Right atrium auricular region (tissue), 2 donors: ENCODE measurements at places on chromosomes 12 and 14.

DNA sequence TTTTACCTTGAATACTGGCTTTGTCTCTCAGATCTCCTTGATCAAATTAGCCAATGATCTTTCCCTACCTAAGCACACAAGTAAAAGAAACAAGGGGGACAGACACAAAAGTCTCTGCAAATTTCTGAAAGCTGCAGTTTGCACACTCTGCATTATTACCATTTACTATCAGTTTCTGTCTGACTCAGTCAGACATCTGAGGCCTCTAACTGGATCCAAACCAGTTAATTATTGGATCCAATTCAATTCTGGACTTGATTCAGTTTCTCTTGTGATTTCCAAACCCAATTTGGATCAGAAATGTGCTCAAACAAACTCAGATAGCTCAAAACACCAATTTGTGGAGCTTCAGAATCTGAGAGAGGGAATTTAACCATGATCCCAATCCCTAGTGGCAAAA lies 16.6 kb downstream of the SSTR1 start:
- DNase-seq = no peak
- no peaks in the 10 kb centered on the region for H3K27me3 ChIP-seq
- H3K4me1 ChIP-seq = no peaks in the 10 kb centered on the region
- H3K36me3 ChIP-seq = no peaks in the 10 kb centered on the region

GRCh38 chr12:4445156-4446101 lies at the start of gene FGF6:
Gene FGF6 (minus strand): TSS chr12:4445815. CDS start chr12:4445570, 245 bp downstream.
- H3K36me3 ChIP-seq = no peaks in the 10 kb centered on the region
- H3K27ac ChIP-seq = no peak within 1 kb of the TSS
- no peaks in the 10 kb centered on the region for H3K4me1 ChIP-seq
- H3K4me3 ChIP-seq = no peak within 1 kb of the TSS

DNA sequence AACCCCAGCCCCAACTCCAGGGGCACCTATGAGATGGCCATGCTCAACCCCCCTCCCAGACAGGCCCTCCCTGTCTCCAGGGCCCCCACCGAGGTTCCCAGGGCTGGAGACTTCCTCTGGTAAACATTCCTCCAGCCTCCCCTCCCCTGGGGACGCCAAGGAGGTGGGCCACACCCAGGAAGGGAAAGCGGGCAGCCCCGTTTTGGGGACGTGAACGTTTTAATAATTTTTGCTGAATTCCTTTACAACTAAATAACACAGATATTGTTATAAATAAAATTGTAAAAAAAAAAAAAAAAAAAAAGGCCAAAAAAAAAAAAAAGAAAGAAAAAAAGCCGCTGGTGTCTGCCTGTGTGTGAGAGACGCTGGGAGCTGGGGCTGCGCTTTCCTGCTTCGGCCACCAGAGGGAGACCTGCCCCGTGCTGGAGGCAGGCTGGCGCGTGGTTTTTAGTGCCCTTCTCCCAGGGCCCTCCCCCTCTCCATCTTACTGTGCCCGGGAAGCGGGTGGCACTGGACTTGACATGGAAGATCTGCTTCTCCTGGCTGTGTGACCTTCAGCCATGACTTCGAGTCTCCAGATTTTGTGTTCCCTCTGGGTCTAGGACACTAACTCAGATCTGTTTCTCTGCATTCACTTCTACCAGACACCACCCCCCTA lies 3.4 kb upstream of the NXPH4 start:
- H3K4me3 ChIP-seq = no peak overlapping the region
- peaks cover 23% of the 10 kb centered on the region for H3K36me3 ChIP-seq
- DNase-seq = peak; percentile 90
- H3K27ac ChIP-seq = peak overlapping the region; percentile 51
- H3K4me1 ChIP-seq = no peaks in the 10 kb centered on the region

- H3K4me1 ChIP-seq = peaks cover 16% of the 10 kb centered on the region
- H3K27ac ChIP-seq = no peak overlapping the region
- no peaks in the 10 kb centered on the region for H3K27me3 ChIP-seq
Measured at GRCh38 chr12:121456551-121456950, 56.6 kb downstream of the RNF34 start.

DNA sequence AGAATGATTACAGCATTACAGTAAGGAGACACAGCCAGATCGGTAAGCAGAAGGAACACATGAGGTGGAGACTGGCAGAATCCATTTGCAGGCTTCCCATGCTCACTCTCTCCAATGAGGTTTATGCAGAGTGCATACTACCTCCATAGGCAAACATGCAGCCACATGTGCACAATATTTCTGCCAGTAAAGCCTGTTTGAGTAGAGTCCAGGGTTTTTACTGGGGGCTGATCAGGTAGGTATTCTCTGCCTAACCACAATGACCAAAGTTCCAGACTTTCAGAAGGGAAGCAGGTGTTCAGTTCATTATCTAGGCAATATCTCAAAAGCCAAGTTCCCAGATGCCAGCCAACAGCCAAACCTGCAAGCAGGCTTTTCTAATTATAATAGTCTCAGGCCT lies 31.1 kb downstream of the INTS13 start:
- H3K36me3 ChIP-seq = peaks cover 23% of the 10 kb centered on the region
- no peak overlapping the region for H3K4me3 ChIP-seq
- H3K4me1 ChIP-seq = no peaks in the 10 kb centered on the region
- no peaks in the 10 kb centered on the region for H3K27me3 ChIP-seq

DNA sequence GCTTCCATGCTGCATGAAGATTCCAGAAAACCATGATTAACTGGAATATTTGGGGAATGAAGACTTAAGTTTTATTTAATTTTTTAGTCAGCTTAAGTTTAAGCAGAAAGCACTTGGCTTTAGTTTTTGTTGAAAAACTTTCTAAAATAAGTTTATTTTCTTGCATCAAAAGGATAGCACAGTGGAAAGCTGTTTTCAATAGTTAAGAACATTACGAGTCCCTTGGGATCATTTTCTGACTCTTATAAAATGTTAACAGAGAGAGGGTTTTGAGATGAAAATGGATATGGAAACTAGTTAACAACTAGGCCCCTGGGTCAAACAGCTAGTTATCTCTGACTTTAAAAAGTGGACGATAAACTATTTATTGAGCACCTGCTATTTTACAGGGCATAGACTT lies 181.9 kb upstream of the SLC38A2 start:
- H3K36me3 ChIP-seq = no peaks in the 10 kb centered on the region
- H3K27me3 ChIP-seq = no peaks in the 10 kb centered on the region
- DNase-seq = no peak
- H3K27ac ChIP-seq = peak overlapping the region; percentile 77
- H3K4me1 ChIP-seq = no peaks in the 10 kb centered on the region

DNA sequence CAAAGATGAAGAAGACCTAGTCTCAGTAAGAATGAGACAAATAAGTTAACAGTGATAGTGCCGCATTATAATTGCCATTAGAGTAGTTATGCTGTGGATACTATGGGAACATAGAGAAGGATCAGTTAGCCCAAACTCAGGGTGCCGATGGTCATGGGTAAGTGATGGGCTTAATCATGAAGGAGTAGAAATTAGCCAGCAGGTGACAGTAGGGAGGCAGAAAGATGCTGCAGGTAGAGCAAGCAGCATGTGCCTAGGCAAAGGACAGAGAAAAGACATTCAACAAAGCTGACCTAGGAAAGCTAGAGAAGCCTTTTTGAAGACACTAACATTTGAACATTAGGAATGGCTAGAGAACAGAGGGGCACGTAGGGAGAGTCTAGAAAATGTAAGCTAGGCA lies 30.6 kb upstream of the PTPRQ start:
- H3K27me3 ChIP-seq = no peaks in the 10 kb centered on the region
- no peak overlapping the region for H3K27ac ChIP-seq
- H3K4me3 ChIP-seq = no peak overlapping the region
- no peaks in the 10 kb centered on the region for H3K4me1 ChIP-seq

DNA sequence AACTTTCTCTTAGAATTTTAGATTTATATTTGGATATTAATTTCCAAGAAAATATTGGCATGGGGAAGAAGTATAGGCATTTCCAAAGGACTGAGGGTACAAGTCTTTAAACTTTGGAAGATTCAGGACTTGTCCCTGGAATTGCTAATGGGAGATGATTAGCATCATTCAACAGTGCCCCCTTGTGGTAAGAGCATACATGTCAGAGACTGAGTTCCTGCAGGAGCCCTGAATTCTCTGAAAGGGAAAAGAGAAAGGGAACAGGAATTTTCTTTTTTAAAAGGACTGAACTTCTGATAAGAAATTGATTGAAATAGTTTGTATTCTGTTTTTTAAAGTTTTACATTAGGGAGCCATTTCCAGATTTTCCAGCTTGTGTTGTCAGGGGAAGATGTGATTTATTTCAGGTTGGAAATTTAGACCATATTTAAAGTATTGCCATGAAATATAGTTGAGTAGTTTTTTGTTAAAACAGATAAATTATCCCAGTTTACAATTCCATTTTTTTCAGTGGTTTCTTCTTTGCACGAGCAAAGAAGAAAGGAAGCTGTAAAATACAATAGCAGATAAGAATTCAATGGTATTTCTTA lies 44.0 kb upstream of the REP15 start:
- H3K27ac ChIP-seq = no peak overlapping the region
- H3K27me3 ChIP-seq = no peaks in the 10 kb centered on the region

DNA sequence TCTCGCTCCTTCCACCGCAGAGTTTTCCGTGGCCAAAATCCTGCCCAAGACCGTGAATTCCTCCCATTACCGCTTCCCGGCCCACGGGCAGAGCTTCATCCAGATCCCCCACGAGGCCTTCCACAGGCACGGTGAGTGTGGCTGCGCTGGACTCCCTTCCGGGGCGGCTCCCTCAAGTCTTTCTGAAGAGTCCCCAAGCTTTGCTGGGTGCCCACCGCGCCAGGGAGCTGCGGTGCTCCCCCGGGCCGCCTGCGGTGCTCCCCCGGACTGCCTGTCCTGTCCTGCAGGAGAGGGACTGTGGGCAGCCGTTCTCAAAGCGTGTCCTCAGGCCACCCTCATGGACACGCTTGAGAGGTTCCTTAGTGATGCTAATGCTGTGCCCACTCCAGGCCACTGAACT lies 50.5 kb downstream of the ADGRD1 start:
- H3K4me3 ChIP-seq = no peak overlapping the region
- H3K36me3 ChIP-seq = peaks cover 96% of the 10 kb centered on the region
- H3K27me3 ChIP-seq = no peaks in the 10 kb centered on the region
- DNase-seq = no peak
- peaks cover 33% of the 10 kb centered on the region for H3K4me1 ChIP-seq

GRCh38 chr14:77579065-77579464 lies 37.4 kb downstream of the SPTLC2 start:
- H3K4me1 ChIP-seq = peaks cover 41% of the 10 kb centered on the region
- no peak for DNase-seq
- no peaks in the 10 kb centered on the region for H3K36me3 ChIP-seq
- no peaks in the 10 kb centered on the region for H3K27me3 ChIP-seq
- no peak overlapping the region for H3K4me3 ChIP-seq
- no peak overlapping the region for H3K27ac ChIP-seq

DNA sequence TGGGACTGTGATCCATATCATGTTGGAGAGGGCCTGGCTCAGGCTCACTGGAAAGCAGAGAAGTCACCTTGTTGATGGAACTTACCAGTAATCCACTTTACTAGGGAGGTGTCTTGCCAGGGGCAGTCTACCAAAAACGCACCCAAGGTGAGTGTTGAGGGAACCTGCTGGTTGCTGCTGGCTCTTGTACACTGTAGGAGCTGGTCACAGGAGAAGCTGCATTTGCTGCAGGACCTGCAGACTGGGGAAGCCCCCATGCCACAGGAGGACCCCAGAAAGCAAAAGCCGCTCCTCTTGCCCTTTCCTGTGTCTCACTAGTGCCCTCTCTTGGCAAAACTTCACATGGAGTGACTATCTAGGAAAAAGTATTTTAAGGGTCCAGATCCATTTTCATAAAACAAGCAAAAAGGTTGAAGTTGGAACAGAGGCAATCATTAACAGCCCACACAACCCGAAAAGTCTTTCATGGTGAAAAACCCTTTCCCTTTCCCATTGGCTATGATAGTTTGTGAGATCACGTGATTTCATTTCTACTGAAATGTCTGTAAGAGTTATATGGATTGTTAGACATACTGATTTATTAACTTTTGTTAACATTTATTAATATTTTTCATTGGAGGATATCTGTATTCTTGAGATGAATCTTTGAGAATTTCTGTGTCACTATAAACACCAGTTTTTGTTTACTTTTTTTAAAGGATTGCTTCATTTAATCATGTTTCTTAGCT lies 59.2 kb downstream of the RASSF8 start:
- H3K36me3 ChIP-seq = no peaks in the 10 kb centered on the region
- H3K4me3 ChIP-seq = no peak overlapping the region
- no peak overlapping the region for H3K27ac ChIP-seq

DNA sequence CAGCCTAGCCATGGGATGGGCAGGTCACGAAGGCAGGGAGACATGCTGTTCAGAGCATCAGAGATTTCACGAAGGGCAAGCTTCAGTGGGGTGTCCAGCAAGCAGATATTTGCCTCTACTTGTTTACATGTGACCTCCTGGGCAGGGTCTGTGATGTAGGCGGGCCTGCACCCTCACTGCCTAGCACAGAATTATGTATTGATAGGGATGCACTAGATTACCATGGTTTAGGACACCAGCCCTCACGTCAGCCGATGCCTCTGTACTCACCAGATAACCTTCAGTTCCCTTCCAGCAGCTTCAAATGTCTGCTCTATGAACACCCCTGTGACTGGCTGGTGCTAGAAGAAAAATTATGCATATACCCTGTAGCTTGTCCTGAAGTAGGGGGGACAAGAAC lies 5.1 kb upstream of the EIF5 start:
- DNase-seq = no peak
- H3K4me3 ChIP-seq = no peak overlapping the region
- no peaks in the 10 kb centered on the region for H3K4me1 ChIP-seq
- H3K27ac ChIP-seq = no peak overlapping the region
- no peaks in the 10 kb centered on the region for H3K27me3 ChIP-seq

DNA sequence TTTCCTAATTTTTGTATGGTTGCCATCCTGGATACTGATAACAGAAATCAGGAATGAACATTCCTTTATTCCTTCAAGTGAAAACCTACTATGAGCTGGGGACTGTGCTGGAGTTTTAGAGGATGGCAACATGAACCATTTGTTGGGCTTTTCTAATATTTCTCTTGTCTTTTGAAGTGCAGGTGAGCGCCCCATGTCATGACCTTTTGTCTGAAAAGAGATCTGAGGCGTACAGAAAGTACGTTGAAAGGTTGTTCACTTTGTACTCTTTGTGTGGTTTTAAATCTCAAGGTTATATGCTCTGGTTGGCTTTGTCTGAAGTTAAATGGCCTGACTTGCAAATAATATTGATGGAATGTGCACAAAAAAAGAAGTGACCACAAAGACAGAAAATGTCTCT lies 79.0 kb downstream of the GAS2L3 start:
- H3K4me3 ChIP-seq = no peak overlapping the region
- no peaks in the 10 kb centered on the region for H3K36me3 ChIP-seq
- no peaks in the 10 kb centered on the region for H3K4me1 ChIP-seq
- no peak overlapping the region for H3K27ac ChIP-seq
- no peak for DNase-seq
- no peaks in the 10 kb centered on the region for H3K27me3 ChIP-seq
